Stimulated activated CD4-positive, alpha-beta T cell treated with anti-CD3 and anti-CD28 coated beads, TNF-alpha, amount 100 ng/mL, for 1 hour (primary cell): ENCODE measurements at places on chromosomes 3 and 15.

DNA sequence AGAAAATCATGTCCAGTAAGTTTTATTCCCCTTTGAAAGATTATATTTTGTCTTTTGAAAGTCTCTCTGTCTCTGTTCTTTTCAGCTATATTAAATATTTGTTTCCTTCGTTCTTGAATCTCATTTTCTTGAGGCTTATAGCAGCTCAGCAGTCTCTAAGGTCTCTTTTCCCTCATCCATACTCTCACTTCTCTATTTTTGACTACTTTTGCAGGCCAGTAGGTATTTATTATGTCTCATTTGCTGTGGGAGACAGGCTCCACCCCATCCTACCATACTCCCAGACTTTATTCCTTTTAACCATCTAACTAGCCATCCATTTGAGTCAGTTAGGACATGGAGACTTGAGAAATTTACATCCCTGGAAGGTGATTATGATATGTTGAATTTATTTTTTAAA, 71.0 kb downstream of the FILIP1L start:
- no peak for DNase-seq

GRCh38 chr15:59232476-59232875, 25.8 kb downstream of the LDHAL6B start:
- no peak for DNase-seq

DNA sequence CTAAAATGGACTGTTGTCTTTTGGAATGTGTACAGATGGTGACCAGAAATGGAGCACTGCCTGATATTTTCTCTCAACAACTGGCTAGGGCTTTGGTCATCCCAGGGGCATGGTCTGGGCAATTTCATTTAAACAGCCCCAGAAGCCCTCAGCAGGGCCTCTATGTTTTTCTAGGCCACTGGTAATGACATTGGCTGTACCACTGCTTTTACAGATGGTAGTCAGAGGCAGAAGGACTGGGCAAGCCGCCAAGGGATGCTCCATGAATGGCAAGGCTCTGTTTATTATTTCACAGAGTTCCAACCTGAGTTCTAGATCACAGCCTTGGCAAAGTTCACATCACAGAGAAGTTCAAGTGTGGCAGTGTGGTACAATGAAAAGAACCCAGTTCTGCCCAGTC, 37.0 kb upstream of the LMCD1 start:
- no peak for DNase-seq

DNA sequence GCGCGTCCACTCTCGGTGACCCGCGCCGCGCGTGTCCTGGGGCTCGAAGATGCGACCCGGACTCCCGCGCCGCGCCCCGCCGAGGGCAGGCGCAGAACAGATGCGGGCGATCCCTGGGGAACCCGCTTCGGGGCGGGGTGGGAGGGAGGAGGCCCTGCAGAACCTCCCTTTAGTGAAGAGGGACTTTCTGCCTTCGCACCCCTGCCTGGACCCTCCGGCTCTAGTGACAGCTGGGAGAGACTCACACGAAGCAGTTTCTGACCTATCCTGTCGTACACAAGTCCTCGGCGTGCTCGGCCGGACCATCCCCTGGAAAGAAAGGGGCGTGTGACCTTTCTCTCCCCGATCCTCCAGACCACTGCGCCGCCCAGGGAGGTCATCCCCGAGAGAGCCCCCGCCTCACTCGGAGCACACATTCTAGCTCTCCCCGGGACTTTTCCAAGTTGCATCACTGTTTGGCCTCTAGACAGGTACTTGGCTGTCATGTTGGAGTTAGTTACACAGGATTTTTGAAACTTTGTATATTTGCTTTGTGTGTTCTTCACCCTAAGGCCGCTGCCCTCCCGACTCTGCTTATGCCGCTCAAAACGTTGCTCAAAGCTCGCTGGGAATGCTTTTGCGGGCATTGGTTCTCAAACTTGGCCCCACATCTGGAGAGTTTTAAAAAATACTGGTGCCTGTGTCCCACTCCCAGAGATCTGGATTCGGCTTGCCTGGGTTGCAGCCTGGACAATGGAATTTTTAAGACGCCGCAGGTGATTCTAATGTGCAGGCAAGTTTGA, 582 bp downstream of the CGNL1 start:
- DNase-seq: no peak

- DNase-seq: no peak
Observed at GRCh38 chr15:40108061-40108854, 421 bp downstream of the BMF start.

DNA sequence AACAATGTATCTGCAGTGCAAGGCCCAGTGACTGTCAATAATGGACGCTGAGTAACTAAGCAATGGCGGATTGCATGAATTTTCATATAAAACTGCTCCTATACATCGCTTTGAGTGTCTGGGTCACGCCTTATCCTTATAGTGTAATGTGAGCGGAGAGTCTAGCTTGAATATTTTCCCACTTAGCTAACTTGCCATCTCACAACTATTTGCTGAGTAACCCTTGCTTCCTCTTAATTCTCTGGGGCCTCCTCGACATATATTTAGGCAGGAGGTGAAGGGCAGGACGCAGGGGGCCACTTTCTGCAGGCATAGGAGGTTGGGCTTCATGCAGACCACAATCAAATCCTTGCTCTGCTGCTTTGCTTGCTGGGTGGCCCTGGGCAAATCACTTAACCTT, 24.0 kb downstream of the ST8SIA2 start:
- no peak for DNase-seq

- no peak for DNase-seq
Observed at GRCh38 chr3:127264794-127265514, 22.9 kb downstream of the PRR20G start.

- DNase-seq: no peak
Observed at GRCh38 chr3:112786002-112786590, 60.6 kb downstream of the CD200R1L start.

GRCh38 chr15:61835496-61836106, 224.6 kb downstream of the VPS13C start:
- peak; percentile 6 for DNase-seq

- no peak for DNase-seq
Observed at GRCh38 chr3:159244933-159245332, 443.1 kb downstream of the MFSD1 start.

DNA sequence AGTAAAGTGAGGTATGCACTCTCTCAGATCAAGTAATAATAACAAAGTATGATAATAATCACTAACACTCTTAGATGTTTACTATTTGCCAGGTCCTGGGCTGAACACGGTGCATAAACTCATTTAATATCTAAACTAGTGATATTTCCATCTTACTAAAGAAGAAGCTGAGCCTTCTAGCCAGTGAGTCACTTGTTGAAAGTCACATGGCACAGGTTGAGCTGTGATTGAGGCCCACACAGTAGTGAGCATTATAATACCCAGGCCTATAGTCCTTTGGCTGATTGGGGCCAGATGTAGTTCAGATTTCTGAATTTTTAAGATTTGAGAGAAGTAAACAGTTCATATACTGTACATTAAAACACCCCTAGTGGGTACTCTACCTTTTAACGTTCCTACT, 93.2 kb upstream of the CCDC80 start:
- no peak for DNase-seq

GRCh38 chr15:55884223-55884622, 109.2 kb downstream of the NEDD4 start:
- DNase-seq: no peak

GRCh38 chr3:69299344-69299743, 86.5 kb downstream of the FRMD4B start:
- DNase-seq: no peak

- no peak for DNase-seq
Observed at GRCh38 chr3:62839748-62840147, 35.5 kb downstream of the CADPS start.

DNA sequence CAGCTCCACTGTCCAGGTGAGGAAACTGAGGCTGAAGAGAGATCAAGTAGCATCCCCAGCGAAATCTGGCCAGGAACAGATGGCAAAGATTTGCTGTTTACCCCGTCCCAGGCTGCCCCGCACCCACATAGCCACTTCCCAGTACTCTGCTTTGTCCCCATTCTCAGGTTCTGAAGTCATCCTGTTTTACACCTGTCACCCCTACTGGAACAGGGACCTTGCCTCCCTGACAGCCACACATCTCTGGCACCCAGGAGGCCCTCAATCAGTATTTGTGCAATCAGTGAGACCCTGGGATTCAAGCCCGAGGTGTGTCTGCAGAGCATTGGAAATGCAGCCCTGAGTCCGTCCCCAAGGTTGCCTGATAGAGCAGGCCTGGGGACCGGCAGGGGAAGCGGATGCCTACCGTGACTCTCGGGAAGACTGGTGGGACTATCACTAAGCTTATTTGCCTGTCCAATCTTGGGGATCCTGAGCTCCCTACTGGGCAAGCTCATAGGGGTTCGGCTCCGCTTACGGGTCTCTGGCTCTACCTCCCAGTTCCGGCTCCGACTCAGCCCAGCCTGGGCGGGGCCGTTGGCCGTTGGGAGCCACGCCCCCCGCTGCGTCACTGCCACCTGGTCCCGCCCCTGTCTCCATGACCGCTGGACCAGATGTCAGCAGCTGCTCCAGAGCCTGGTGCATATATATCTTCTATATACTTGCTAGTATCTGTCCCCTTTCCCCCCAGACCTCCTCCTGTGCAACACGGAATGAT, 17.5 kb upstream of the FANCD2 start:
- peak; percentile 43 for DNase-seq

DNA sequence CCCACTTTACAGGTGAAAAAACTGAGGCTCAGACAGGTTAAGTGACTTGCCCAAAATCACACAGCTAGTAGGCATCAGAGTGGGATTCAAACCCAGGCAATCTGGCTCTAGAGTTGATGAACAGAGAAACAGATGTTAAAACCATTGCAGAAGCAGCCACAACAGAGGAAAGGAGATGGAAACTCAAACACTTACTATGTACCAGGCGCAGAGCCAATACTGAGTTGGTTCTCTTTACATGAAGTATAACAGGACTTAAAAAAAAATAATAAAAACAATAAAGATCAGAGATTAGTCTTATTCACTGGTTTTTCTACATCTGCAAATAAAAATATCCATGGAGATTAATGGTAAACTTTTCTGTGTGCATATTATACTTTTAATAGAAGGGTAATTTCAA, 84.9 kb upstream of the SPATA12 start:
- DNase-seq: no peak

DNA sequence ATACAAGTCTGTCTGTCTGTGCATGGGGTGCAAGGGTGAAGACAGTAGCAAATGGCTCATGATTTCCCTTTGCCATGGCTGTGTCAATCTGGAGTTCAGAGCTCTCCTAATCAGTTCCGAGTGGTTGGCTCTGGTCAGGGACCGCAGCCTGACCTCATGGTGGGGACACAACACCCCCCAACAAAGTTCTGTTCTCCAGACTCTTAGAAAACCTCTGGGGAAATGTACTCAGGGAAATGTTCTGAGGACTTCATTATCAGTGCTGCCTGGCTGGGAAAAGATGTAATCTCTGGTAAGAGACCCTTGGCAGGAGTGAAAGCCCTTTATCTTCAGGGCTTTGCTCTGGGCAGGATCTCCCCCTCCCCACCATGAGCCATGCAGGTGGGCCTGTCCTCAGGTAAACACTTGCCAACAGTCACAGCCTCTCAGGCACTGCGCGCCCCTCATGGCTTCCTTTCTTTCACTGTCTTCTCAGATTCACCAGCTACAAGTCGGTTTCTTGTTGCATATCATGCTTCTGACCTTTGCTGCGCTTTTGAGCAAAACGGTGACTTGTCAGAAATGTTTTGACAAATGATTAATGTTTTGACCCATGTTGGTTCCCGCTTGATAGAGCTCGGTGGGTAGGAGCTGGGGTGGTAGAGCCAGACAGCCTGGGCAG, 95.5 kb downstream of the ST6GAL1 start:
- peak; percentile 27 for DNase-seq

DNA sequence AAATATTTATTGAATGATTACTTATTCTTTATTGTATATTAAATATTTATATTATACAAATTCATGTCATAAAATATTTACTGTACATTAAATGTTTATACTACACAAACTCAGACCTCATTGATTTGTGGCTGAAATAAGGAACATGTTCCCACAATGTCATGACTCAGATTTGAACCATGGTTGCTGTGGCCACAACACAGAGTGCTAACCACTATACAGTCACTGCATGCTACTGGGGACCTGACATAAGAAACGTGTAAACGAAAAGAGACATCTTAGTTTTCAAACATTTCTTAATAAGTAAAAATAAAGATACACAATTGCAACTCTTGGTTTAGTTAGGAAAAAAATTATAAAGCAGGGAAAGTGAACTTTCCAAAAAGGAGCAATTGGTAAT, 99.1 kb upstream of the AGTR1 start:
- DNase-seq: no peak

DNA sequence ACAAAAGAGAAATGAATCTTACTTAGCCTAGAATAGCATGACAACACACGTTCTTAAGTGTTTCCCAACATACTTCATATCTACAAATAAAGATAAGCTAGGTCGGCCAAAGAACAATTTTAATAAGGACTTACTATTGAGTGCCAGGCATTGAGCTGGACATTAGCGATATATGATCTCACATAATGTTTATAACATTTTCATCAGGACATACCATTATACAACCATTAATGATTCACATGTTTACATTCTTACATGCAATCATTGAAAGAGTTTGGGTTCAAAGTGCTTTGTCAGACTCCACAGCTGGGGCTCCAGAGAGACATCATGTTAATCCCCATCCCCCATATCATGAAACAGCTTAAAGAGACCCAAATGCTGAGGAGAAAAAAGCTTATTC, 189.0 kb downstream of the STT3B start:
- no peak for DNase-seq

DNA sequence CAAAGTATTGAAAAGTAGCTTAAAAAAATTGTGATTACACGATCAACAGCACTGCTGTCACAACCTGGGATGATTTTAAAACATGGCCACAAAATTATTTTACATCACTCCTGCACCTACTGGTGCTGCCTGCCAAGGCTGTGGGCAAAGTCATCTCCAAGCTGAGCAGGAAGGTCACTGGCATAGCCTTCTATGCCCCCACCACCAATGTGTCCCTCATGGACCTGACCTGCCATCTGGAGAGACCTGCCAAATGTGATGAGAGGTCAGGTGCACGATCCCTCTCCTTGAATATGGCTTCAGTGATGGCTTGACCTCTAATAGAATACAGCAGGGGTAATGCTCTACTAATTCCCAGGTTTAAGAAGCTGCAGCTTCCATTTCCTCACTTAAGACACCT, 57.8 kb downstream of the PIK3CB start:
- DNase-seq: no peak
